ENCODE measurements at places on chromosomes 12 and 14.

- no peak for DNase-seq
These were observed 305.2 kb upstream of the FOXG1 start for GRCh38 chr14:28461389-28461788.

DNA sequence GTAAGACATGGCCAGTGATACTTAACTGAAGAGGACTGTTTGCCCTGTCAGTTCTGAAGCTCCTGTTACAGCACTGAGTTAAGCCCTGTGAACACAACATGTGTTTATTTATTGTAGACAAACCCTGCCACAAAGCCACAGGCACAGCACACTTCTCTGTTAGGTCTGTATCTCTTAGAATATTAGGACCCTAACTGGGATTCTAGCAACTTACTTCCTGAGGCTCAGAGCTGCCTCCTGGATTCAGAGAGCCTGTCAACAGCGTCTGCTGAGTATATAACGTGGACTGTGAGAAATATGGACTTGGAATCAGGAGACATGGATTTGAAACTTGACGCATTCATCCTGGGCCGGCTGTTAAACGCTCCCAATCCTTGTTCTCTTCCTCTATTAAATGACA is 135.0 kb upstream of the HIF1A start:
- no peak for DNase-seq

GRCh38 chr12:65164774-65165173 is 4.6 kb upstream of the LEMD3 start:
- DNase-seq = no peak

DNA sequence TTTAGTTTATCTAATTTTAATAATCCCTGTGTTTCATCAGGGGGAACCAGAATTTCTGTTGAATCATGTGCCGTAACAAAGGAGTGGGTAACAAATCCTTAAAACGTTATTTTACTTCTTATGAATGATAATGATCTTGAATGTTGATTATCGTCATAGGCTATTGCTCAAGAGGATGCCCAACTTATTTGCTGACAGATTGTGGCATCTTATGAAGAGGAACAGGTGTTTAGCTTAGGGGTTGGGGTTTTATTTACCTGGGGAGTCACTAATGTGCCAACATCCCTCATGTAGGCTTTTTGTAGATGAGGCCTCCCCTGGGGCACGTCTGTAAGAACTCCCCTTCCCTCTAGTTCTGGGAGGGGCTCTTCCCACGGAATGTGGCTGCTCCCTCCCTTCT is 32.4 kb upstream of the TMX1 start:
- DNase-seq = no peak

GRCh38 chr12:31518680-31519227 is 72.2 kb downstream of the DENND5B start:
- peak; percentile 32 for DNase-seq

DNA sequence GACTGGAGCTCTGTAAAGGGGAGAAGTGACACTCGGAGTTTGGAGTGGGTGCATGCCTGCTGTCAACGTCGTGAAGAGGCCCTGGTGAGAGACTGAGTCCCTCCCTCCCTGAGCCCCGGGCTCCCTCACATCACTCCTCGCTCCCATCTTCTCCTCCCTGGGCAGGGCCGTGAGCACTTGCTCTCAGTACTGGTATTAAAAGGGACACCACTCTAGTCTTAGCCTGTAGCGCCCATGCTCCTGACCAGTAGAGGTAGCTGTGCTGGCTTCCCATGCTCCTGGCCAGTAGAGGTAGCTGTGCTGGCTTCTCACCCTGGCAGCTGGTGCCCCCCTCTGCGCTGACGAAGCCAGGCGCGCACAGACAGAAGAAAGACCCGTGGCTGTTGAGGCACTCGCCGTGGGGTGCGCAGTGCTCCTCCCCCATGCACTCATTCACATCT is 14.7 kb downstream of the ISCA2 start:
- DNase-seq = no peak

GRCh38 chr12:48165089-48165981 is 8.0 kb upstream of the ASB8 start:
- DNase-seq = peak; percentile 59

- DNase-seq = no peak
These were observed 56.5 kb downstream of the KCNMB4 start for GRCh38 chr12:70422631-70423030.

DNA sequence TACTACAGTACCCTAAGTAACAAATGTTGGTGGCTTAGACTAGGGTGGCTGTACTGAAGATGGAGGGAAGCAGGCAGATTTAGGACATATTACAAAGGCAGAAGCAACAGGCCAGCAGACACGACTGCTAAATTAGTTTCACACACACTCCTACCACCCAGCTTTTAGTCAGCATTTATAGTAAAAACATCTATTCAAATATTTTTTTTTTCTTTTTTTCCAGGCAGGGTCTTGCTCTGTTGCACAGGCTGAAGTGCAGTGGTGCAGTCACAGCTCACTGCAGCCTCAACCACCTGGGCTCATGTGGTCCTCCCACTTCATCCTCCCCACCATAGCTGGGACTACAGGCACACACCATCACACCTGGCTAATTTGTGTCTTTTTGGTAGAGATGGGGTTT is 72.9 kb downstream of the CDK17 start:
- no peak for DNase-seq

- DNase-seq = no peak
These were observed 2.8 kb upstream of the MYL6 start for GRCh38 chr12:56155256-56155845.

DNA sequence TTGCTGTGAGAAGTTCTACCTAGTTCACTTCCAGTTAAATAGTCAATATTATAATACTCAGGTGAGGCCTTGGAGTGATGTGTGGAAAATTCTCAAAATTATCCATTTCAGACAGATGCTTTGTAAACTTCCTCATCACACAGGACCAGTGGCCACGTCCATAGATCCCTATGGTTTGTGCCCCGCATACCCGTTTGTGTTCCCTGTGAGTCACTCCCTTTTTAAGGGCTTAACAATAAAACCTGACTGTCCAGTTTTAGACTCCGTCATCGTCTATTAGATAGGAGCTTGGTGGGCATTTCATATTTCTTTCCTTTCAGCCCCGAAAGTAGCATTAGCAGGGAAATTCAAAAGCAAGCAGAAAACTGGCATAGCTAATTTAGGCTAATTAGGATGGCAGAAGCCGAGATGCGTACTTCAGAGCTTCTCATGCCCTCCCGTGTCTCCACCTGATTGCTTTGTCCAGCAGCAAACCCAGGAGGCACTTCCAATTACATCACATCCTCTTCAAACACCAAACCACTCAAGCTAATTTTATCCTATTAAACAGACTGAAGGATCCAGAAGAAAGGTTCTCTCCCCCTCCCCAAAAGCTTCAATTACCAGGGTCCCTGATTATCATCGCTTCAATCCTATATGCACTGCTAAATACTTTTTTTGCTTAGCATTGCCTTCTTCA is 186.6 kb upstream of the OTX2 start:
- DNase-seq = no peak

DNA sequence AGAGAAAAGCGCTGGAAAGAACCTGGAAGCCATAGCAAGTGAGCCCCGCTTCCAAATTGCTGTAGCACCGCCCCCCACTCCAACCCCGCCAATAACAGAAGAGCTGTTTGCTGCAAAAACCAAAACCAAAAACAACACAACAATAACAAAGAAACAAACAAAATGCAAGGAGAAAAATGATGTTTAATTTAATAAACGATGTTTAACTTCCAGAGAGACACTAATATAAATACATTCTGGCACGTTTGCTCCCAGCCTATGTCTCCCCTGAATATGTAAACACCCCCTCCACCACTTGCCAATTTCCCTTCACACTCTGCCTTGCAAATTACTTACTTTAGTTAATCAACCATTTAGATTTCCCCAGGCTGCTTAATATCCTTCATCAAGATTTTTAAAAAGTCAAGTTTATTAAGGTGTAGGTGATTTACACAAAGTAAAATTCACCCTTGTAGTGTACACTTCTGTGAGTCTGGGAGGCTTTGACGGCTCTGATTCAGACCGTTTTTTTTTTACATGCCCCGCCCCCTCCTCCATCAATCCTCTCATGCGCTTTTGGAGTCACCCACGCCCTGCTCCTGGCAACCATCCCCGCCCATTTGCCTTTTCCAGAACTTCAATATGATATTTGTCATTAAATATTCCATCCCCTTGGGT is 482 bp upstream of the IFI27L2 start:
- peak; percentile 70 for DNase-seq

DNA sequence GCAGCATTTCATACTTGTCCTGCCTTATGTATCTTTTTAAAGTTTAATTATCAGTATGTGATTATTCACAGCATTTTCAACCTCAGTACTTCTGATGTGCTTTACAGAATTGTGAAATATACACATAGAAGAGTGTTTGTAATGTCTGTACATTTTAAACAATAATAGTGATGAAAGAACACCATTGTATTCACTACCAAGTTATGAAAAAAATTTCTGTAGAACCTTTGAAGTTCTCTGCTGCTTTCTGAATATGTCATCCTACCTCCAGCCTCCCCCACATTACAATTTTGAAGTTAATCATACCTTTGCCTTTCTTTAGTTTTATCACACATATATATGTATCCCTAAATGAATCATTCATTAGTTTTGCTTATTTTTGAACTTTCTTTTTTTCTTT is 24.8 kb downstream of the FRMD6 start:
- DNase-seq = no peak

DNA sequence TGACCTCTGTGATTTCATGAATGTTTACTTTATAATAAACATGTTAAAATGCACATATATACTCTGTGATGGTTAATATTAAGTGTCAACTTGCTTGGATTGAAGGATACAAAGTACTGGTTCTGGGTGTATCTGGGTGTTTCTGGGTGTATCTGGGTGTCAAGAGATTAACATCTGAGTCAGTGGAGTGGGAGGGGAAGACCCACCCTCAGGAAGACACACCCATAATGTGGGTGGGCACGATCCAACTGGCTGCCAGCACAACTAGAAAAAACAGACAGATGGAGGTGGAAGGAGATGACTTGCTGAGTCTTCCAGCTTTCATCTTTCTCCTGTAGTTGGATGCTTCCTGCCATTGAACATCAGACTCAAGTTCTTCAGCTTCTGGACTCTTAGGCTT is 11.9 kb downstream of the NUP37 start:
- DNase-seq = no peak

DNA sequence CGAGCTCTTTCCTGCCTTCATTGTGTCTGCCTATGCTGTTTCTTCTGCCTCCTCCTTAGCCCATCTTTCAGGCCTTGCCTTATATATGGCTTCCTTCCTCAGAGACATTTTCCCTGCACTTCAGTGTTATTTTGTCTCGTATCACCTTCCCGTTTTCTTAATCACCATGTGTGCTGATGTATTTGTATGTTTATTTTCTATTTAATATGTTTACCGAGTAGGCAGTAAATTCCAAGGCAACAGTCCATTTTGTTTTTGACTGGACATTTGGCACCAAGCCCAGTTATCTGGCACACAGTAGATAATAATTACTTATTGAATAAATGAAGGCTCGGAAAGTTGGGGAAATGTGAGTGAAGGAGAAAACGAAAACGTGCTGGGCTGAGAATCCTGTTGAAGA is 4.6 kb upstream of the POU6F1 start:
- DNase-seq = no peak

DNA sequence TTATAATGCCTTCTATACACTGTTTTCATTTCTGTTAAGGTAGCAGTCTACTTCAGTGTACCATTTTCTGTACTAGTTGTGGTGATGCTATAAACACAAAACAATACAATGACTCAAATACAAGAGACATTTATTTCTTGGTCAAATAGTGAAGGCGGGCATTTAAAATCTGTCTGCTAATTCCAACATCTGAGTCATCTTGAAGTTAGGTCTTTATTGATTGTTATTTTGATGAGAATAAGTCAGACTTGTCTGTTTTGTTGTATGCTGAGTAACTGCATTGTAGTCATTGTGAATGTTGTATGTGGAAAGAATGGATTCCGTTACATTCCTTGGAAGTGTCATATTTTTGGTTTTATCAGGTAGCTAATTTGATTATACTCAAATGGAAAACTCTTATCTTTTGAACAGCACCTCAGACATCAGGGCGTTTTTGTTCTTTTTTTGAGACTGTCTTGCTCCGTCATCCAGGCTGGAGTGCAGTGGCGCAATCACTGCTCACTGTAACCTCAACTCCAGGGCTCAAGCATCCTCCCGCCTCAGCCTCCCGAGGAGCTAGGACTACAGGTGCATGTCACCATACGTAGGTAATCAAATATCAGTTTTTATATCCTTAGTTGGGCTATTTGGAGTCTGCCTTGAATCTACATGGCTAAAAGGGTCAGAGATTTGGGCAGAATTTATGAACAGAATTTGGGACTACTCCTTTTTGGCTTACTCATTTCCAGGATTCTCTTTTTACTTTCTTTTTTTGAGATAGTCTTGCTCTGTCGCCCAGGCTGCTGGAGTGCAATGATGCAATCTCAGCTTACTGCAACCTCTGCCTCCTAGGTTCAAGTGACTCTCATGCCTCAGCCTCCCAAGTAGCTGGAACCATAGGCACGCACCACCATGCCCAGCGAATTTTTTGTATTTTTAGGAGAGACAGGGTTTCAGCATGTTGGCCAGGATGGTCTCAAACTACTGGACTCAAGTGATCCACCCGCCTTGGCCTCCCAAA is 56.8 kb downstream of the PAPLN start:
- no peak for DNase-seq

DNA sequence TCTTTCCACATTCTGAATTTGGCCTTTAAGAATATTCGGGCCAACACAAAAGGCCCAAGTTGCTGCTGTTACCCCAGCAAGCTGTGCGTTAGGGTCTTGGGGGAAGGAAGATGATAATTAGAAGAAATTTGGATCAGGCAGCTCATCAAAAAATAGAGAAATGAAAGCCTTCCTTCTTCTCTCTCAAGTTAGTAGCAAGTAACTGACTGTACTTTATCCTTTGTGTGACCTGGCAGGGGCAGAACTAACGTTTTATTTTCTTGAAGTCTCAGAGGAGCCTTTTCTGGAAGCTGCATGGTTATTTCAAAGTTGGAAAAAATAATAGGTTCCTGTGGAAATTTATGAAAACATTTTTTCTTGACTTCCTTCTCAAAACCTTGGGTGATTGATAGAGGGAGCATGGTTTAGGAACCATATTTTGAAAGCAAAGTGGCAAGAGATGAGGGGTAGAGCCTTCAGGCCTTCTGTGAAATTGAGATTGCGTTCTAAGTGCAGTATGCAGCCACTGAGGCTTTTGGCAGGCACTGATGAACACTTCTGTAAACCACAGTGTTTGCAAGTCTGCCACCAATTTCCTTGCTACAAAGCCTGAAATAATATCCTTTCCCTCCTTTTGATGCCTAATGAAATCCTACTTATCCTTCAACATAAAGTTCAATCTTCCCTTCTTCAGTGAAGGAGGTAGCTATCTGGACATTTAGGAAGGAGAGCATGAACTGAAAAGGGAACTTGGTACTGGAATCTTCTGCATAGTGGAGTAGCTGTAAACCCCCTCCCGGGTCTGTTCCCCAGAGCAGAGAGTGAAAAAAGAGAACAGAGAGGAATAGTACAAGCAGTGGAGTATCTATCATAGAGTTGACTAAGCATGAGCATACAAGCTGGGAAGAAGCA is 123.2 kb downstream of the FGD4 start:
- peak; percentile 50 for DNase-seq

Data from globus pallidus (tissue), 1 donor.